ENCODE measurements at places on chromosomes 3 and 15.

- no peak for DNase-seq
Observed at GRCh38 chr3:15171096-15171495, 35.0 kb upstream of the CAPN7 start.

- DNase-seq: no peak
Observed at GRCh38 chr3:194255252-194256039, 95.7 kb downstream of the CPN2 start.

DNA sequence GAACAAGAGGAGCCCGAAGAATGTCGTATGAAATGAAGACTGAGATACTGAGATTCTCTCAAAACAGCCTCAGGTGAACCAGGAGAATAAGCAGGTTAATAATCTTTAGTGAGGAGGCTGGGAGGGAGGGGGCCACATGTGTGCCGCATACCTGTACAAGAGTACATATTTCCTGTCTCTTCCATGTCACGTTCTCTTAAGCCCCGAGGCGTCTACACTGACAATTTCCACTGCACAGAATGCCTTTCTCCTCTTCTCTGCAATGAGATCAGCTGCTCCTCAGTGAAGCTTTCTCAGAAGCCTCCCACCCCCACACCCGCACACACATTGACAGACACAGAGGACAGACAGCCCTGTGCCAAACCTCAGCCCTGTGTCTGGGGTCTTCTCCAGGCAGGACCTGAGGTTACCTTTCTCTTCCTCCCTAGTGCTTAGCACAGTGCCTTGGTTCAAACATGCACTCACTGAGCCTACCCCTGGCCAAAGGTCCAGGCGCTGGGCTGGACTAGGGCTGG, 55.4 kb downstream of the PDZRN3 start:
- no peak for DNase-seq

DNA sequence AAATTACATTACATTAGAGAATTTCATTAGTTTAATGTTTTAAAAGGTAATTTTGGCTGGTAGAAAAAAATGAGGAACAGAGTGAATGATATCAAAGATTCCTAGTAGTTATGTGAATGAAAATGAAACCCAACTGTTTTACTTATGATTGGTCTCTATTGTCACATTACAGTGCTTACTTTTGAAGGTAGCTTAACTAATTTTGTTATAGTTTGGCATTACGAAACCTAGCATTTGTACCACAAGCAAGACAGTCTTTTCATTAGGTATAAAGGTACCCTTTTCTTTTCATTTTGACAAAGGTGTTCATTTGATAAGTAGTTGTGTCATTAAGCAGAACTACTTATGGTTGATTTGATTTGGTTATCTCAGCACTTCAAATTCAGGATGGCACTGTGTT, 6.9 kb downstream of the SELENOT start:
- DNase-seq: no peak

- DNase-seq: no peak
Observed at GRCh38 chr15:100050877-100051786, 290.6 kb downstream of the ADAMTS17 start.

- DNase-seq: no peak
Observed at GRCh38 chr3:31240874-31241273, 291.9 kb upstream of the STT3B start.

- no peak for DNase-seq
Observed at GRCh38 chr3:57756528-57757401, 656 bp downstream of the SLMAP start.

- DNase-seq: no peak
Observed at GRCh38 chr15:43168192-43169107, 16.8 kb upstream of the CCNDBP1 start.

- no peak for DNase-seq
Observed at GRCh38 chr3:22175947-22176346, 424.9 kb upstream of the ZNF385D start.

DNA sequence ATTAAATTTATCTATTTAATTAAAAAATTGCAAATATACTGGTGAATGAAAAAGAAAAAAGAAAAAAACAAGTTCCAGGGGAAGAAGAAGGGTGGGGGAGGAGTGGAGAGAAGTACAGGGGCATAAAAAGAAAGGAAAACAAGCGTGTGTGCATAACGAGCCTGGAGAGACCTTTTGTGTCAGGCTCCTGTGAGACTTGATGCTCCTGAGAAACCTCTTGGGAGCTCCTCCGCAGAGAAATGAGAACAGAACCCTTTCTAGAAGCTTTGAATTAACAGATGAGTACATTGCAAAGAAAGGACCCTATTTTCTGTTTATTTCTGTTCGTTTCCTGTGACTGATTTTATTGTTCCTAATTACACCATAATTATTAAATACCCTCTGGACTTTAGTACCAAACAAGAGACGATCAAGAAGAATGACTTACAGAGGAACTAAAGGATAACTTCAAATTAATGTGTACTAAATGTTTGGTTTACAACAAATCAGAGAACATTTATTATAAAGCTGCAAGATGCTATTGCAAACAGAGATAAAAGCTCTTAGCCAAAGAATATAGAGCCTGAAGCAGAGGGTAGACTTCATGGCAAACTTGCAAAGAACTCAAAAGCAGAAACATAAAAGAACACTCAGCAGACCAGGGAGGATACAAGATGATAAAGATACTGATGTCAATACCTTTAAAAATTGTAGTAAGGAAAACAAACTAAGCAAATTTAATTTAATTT, 74.7 kb downstream of the DPPA2 start:
- DNase-seq: no peak

GRCh38 chr15:98996169-98996568, 11.4 kb downstream of the PGPEP1L start:
- DNase-seq: no peak

DNA sequence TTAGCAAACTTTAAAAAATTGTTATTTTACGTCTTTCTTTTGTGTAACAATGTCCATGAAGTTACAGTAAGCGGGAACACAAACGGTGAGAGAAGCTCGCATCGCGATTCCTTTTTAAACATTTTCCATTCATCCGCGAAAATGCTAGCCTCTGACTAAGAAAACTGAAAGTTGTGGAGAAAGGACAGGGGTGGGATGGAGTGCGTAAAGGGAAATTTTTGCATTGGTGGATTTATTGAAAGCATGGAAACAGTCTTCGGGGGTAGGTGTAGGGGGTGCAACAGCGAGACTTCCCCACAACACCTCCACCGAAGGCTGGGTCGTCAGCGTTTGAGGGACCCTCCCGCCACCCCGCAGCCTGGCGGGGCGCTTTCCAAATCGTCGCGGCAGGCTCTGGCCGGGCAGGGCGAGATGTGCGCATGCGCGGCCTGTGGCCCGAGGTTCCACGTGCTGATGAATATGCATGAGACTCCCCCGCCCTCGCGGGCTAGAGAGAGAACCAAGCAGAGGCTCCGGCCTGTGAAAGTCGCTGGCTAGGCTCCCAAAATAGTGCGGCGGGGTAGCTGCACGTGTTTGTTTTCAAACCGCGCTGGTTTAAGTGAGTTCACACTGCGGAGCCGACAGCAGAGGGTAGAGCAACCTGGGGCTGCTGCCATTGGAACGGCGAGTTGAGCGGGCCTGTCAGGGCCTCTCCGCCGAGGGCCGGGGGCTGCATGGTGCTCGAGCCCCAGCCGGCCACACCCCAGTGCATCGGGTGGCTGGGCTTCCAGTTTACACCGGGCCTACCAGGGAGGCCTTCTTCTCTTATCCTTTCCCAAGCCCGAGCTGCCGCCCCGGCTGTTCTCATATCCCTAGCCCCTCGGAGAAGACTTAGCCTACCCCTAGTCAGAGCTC, 9.9 kb downstream of the ZIC1 start:
- no peak for DNase-seq

- peak; percentile 19 for DNase-seq
Observed at GRCh38 chr3:72058493-72059081, 273.6 kb upstream of the PROK2 start.

- no peak for DNase-seq
Observed at GRCh38 chr15:36484038-36484778, 95.2 kb upstream of the CDIN1 start.

GRCh38 chr15:90512276-90512675, 17.4 kb upstream of the CRTC3 start:
- no peak for DNase-seq

DNA sequence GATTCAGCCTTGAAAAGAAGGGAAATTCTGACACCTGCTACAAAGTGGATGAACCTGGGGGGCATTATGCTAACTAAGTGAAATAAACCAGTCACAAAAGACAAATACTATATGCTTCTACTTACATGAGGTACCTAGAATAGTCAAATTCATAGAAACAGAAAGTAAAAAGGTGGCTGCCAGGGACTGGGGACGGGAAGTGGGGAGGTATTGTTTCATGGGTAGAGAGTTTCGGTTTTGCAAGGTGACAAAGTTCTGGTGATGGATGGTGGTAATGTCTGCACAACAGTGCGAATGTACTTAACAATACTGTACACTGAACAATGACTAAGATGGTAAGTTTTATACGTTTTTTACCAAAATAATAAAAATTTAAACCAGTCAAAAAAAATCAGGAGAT, 4.8 kb downstream of the IDH2 start:
- DNase-seq: no peak

GRCh38 chr3:47394140-47394870, 13.5 kb downstream of the PTPN23 start:
- DNase-seq: no peak

GRCh38 chr3:66538390-66538789, 37.6 kb upstream of the LRIG1 start:
- no peak for DNase-seq

GRCh38 chr3:151561878-151562277, 101.0 kb upstream of the IGSF10 start:
- DNase-seq: no peak

- no peak for DNase-seq
Observed at GRCh38 chr3:6035626-6036025, 825.3 kb upstream of the GRM7 start.

Measured in NCI-H1694 (cell line).